Posterior cingulate gyrus (tissue), 11 donors: ENCODE measurements at places on chromosomes 13 and 19.

- DNase-seq, result no peak
Measured at GRCh38 chr19:21147540-21147939, 5.7 kb downstream of the ZNF431 start.

DNA sequence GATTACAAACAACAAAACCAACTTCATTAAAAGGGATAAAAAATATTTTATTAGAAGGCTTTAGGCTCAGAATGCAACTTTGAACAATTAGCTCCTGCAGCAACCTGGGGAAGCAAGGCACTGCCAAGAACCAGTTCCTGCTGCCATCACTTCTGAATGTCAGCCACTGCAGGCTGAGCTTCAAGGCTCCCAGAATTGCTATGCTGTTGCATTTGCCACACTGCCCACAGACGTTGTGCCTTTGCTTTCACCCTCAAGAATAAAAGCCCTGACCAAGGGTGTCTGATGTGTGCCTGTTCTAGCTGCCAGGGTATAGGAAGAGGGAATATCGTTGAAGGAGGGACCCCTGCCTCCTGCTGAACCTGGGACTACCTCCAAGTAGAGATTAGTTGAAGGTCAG is 238.4 kb downstream of the ITGBL1 start:
- DNase-seq, result no peak

- DNase-seq, result no peak
Measured at GRCh38 chr19:13935765-13936510, 2.3 kb downstream of the PODNL1 start.

DNA sequence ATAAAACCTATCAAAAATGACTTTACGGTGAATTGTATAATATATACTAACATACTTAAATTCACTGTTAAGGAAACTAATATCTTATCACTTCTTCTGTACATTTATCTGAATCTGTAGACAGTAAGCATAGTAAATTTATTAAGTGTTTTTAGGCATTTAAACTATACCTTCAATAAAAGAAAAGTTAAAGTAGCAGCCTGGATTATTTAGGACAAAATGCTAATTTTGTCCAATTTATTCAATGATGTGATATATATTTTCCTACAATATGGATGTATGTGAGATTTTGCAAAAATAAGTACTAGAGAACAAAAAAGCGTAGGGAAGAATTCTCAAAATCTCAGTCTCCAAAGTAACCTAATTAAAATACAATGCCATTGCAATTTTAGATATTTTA is 299.9 kb downstream of the GPC5 start:
- DNase-seq, result no peak

- DNase-seq, result no peak
Measured at GRCh38 chr19:16160943-16161560, 12.3 kb downstream of the CIB3 start.

GRCh38 chr13:66745307-66745706 is 484.8 kb downstream of the PCDH9 start:
- no peak for DNase-seq

GRCh38 chr13:98324105-98324504 is 147.0 kb upstream of the RNF113B start:
- DNase-seq, result no peak

- DNase-seq, result no peak
Measured at GRCh38 chr13:26558987-26559386, 1.5 kb downstream of the WASF3 start.

DNA sequence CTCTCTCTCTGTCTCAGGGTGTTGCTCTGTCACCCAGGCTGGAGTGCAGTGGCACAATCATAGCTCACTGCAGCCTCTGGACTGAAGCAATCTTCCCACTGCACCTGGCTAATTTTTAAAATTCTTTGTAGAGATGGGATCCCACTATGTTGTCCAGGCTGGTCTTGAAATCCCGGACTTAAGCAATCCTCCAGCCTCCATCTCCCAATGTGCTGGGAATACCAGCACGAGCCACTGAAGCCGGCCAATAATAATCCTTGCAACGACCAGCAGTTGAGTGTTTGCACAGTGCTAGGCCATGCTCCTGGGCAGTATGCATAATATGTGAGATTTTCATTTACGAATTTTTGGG is 640 bp upstream of the EPOR start:
- DNase-seq, result no peak

GRCh38 chr13:46530084-46530935 is 22.7 kb upstream of the LRCH1 start:
- DNase-seq, result no peak

GRCh38 chr13:53848366-53848961 is 819.9 kb downstream of the OLFM4 start:
- no peak for DNase-seq
